ENCODE measurements at places on chromosomes 11 and 22.

GRCh38 chr11:111445586-111445985 lies 66.5 kb upstream of the POU2AF1 start:
- DNase-seq, result no peak

- peak; percentile 11 for DNase-seq
Observed at GRCh38 chr11:17333799-17334586, 17.6 kb upstream of the NCR3LG1 start.

- DNase-seq, result no peak
Observed at GRCh38 chr11:100929377-100929776, 200.2 kb downstream of the PGR start.

GRCh38 chr11:130464291-130464812 lies 15.9 kb downstream of the ADAMTS15 start:
- no peak for DNase-seq

DNA sequence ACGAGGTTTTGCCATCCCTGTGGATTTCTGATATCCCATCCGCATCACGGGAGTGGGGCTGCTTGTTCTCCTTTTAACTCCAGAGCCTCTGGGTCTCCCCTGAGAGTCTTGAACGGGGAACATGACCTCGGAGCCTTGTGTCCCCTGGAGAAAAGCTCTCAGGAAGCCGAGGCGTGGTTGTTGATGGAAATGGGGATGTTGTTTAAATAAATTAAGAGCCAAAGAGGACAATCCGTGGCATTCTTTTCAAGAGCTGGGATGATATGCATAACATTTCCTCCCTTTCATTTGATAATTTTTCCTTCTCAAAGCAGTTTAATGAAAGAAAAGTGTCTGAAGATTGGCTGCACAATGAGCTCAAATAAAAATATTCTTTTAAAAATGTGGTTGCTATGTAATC lies 14.2 kb downstream of the TSPAN18 start:
- no peak for DNase-seq

DNA sequence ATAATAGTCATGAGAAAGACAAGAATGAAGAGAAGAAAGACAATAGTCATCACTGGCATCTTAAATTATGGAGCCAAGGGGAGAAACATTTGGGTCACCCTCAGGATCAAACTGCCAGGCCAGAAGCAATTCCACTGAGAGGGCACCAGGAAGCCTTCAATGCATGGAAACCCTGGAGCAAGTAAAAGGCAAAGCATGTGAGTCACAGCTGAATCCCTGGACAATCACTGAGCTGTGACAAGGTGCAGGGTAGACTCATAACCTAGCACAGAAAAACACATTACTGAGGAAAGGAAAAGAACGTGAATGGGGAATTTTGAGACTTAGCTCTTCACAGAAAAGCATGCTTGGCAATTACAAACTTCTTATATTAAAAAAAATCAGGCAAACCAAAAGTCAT lies 1.6 kb downstream of the KCNJ1 start:
- no peak for DNase-seq

DNA sequence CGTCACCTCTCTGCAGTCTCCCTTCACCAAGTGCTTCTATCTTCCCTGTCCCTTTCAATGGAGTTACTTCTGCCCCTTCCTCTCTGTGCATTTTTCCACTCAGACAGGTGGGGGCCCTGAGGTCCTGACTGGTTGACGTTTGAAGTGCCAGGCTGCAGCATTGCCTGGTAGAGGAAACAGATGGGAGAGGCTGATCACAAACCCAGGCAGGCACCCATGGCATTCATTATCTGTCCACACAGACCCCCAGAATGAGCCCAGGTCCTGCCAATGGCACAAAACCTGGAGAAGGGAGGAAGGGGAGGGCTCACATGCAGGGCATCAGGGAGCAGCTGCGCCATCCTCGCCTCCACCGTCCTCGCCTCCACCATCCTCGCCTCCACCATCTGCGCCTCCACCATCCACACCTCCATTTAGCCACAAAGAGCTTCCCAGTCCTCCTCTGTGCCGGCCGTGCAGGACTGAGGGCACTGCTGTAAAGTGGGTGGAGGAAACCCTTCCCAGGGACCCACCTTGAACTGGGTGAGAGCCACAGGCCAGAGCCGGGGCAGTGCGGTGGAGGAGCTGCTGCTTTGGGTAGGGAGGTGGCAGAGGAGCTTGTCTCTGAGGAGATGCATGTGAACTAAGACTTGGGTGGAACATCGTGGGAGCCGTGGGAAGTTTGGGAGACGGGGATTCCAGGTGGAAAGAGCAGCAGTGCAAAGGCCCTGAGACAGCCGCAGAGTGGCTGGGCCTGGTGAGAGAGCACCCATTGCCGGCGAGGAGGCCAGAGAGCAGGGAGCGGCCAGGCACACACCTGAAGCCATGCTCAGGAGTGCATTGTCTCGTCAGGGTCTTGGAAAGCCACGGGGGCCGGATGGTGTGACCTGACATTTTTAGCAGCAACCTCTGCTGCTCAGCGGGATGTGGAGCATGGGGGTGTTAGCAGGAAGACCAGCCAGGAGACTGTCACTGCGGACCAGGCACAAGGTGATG lies 145.1 kb downstream of the TBC1D22A start:
- no peak for DNase-seq
